H9 (cell line): ENCODE measurements at places on chromosomes 11 and 22. TPM values are rescaled to one million over a fixed set of nuclear protein-coding genes. Genes with fewer than 3 reads are reported as not detected.

DNA sequence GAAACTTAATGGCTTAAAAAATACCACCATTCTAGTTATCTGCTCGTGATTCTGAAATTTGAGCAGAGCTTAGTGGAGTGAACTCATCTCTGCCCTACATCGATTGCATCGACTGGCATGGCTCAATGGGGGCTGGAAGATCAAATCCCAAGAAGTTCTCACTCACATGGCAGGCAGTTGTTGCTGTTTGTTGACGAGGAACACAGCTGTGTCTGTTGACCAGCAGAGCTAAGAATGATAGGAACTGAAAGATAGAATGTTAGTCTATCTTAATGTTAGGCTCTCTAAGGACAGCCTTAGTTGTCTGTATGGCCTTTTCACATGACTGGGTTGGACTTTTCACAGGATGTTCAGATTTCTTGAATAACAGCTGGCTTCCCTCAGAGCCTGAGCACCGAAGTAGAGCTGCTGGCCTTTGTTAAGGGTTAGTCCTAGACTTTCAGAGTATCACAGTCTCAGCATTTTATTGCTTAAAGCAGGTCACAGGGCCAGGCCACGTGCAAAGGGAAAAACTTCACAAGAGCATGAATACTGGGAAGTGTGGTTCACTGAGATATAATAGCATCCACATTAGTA lies 31.6 kb upstream of the IZUMO1R start:
- DNase-seq: no peak

DNA sequence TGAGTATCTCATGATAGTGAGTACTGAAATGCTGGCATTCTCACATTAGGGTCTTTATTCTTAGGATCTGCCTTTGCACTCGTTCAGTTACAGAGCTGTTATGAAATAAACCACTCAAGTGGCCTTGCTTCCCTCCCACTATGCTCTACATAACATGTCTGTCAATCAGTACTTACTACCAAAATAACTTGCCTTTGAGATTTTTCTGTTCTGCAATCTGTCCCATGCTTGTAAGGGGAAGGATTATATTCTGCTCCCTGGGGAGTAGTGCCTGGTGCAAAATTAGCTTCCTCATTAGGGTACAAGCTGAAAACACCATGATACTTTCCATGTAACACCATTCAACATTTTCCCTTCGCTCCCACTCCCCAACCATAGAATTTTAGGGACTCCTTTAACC lies 1.9 kb upstream of the GRAP2 start:
- DNase-seq: no peak

DNA sequence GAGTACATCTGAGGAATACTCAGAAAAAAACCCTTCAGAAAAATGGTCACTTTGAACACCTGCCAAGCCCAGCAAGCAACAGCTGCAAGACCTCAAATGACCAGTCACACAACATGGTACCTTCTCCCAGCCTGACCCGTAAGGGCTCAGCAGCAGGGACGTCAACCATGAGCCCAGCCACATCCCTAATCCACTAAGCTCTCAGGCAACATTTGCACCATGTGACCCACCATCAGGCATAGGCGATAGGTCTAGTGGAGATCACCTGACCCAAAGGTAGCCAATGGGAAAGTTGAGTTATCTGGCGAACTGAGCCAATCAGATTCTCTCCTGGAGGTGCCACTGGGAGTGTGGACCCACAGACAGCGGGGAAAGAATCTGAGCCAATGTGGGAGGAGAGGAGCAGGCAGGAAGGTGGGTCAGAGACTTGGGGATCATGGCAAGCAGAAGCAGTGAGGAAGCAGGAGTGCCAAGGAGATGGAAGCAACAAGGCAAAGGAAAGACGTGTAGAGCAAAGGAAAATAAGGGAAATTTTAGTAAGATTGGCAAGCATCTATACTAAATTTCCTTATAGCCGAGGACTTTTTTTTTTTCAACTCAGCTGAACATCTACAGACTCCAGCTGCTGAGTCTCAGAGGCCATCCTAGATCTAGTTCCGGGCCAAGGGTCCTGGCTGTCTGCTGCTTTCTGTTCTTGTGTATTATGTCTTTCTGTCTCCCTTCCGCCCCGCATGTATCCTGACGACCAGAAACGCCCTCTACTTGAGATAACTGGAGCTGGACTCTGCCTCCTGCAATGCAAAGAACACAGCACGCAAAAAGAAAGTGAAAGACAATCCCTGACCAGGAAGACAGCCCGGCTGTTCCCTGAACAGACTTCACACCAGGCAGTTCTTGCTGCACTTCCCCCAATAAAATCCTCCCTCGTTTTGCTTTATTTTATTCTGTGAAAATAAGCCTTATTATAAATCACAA lies 11.0 kb upstream of the PLAAT2 start:
- peak; percentile 31 for DNase-seq

DNA sequence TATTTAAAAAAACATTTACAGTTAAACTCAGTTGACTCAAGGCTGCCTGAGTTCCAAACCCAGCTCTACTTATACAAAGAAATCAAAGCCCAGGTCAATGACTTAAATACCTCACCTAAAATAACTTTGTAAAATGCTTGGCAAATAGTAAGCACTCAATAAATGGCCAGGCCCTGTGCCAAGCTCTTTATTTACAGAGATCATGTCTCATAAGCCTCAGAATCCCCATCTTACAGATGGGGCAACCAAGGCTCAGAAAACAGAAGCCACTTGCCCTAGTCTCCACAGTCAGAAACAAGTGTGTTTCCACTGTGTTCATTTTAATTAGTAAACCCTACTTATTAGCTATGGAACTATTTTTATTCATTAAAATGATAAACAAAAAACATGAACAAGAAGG lies 30.5 kb upstream of the TTC28 start:
- no peak for DNase-seq

DNA sequence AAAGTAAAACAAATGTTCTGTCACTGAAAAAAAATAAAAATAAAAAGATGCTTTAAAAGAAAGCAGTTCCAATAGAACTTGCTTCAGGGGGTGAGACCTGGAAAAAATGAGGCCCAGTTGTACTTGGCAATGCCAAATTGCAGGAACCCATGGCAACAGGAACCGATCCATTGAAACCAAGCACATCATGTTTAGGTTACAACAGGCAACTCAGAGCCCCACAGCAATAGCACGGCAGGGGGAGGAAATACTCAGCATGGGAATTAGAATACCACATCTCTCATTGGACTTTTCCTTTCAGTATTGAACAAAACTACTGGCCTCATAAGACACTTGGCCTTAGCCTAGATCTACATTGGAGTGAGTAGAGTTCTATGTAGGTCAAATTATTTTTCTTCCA lies 84.3 kb downstream of the MSANTD4 start:
- DNase-seq: no peak

GRCh38 chr11:60459345-60459744 lies 3.7 kb downstream of the MS4A1 start:
- DNase-seq: no peak

- DNase-seq: no peak
Observed at GRCh38 chr11:67083786-67084366, 27.2 kb downstream of the RHOD start.

DNA sequence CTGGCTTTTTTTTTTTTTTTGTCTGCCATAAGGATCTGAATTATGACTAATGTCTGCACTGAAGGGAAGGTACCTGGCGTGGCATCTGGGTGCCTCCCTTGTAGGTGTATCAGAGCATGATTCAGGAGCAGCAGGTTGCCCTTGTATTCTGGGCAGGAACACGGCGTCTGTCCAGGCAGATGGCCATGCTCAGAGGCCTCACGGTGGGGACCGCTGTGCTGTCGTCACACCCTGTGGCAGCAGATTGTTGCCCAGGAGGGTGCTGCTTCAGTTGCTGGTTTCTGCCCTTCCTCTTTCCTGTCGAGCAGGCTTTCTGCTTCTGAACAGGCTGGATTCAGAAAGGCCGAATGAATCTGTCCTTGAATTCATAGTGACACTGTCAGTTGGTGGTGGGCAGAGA lies 11.0 kb downstream of the ZNRF3 start:
- DNase-seq: no peak

GRCh38 chr11:131724436-131724975 lies 354.1 kb downstream of the NTM start:
- DNase-seq: no peak

- DNase-seq: peak; percentile 82
Observed at GRCh38 chr11:100719362-100719761, 32.3 kb downstream of the ARHGAP42 start.

DNA sequence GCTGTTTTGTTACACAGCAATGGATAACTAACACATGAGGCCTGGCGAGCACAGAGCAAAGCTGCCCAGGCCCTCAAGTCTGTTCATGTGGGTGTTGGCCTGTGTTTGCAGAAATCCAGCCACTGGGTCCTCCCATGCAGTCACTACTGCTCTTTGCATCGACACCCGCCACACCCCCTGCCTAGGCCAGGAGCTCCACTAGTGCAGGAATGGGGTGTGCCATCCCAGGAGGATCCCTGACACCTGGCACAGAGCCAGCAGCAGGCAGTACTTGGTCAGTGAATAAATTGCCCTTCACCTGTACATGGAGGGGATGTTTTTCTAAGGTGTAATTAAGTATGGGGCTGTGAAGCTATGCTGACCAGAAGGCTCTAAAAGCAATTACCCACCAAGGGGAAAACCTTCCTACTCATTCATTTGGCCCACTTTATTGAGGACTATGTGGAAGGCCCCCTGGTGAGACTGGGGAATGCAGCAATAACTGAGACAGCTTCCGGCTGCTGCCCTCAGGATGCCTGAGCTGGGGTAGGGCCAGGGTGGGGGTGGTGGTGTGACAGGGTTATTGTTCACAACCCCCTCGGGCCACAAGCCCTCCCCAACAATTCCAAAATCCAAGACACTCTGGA lies 160.8 kb downstream of the CRYBB2 start:
- no peak for DNase-seq

GRCh38 chr11:96038046-96038445 lies 114.1 kb upstream of the MTMR2 start:
- DNase-seq: no peak

DNA sequence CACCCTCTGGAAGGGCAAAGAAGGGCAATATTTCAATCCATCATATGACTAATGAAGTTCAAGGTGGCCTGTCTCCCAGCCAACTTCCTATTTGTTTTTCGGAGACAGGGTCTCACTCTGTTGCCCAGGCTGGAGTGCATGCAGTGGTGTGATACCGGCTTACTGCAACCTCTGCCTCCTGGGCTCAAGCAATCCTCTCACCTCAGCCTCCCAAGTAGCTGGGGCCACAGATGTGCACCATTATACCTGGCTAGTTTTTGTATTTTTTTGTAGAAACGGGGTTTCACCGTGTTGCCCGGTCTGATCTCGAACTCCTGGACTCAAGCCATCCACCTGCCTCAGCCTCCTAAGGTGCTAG lies 13.4 kb downstream of the ABTB2 start:
- DNase-seq: no peak

DNA sequence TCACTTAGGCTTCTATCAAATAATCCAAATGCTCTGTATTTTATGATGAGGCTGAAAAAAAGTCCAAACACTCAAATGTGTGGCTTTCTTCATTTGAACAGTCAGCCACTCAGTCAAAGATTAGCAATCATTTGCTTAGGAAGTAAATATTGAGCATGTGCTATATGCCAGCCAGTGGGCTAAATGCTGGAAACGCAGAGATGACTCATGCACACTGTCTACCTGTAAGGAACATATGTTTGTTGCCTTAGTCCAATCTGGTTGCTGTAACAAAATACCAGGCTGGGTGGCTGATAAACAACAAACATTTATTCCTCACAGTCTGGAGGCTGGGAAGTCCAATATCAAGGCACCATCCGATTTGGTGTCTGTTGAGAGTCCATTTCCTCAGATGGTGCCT lies 617.3 kb downstream of the NTM start:
- DNase-seq: no peak

GRCh38 chr11:76663486-76663810 lies 7.1 kb downstream of the LRRC32 start:
- DNase-seq: no peak

GRCh38 chr11:19869946-19870589 lies 157.4 kb downstream of the NAV2 start:
- no peak for DNase-seq

The C11orf21 gene
- total RNA-seq: not detected in 2 replicates

The FBLN1 gene
- 137 and 140 TPM in 2 replicates for total RNA-seq

The POU2AF1 gene
- total RNA-seq: not detected in 2 replicates

The SCGB2A2 gene
- total RNA-seq: not detected in 2 replicates

The ISX gene
- not detected in 2 replicates for total RNA-seq
